ENCODE measurements at places on chromosomes 5 and 9.

DNA sequence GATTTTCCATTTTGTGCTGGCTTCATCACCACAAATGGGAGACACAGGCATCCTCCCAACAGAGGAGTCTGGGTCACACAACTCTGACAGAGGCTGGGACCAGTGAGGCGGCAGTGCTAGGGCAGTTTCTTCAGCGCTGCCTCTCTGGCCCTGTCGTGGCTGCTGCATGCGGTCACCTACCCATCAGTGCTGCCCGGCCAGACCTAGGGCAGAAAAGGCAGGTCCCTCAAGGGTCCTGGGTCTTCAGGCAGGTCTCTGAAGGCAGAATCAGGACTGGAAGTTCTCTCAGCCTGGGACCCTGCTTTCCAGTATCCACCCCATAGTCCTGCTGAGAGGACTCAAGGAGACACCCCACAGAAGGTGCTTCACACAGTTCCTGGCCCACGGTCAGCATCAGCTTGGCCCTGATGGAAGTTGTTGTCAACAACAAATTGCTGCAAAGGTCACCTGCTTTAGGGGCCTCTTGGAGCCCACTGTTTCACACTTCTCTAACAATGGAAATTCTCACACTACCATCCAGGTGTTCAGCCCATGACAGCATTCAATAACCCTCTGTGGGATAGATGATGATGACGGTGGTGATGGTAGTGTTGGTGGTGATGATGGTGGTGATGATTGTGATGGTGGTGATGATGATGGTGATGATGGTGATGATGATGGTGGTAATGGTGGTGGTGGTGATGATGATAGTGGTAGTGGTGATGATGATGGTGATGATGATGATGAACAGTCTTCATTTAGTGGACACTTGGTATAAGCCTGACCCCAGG lies 146.4 kb upstream of the PPP1R26 start:
- H3K36me3 ChIP-seq: no peaks in the 10 kb centered on the region
- no peak overlapping the region for H3K4me3 ChIP-seq
- H3K27ac ChIP-seq: no peak overlapping the region

DNA sequence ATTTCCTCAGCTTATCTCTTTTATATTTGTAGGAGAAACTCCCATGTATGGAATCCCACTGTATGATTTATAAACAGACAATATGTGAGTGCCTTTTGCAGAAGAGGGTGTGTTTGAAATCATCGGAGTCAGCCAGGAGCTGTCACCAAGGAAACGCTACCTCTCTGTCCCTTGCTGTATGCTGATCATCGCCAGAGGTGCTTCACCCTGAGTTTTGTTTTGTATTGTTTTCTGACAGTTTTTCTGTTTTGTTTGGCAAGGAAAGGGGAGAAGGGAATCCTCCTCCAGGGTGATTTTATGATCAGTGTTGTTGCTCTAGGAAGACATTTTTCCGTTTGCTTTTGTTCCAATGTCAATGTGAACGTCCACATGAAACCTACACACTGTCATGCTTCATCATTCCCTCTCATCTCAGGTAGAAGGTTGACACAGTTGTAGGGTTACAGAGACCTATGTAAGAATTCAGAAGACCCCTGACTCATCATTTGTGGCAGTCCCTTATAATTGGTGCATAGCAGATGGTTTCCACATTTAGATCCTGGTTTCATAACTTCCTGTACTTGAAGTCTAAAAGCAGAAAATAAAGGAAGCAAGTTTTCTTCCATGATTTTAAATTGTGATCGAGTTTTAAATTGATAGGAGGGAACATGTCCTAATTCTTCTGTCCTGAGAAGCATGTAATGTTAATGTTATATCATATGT lies 18.0 kb upstream of the CTSL start:
- DNase-seq: no peak
- no peak overlapping the region for H3K27ac ChIP-seq
- H3K36me3 ChIP-seq: no peaks in the 10 kb centered on the region
- H3K4me1 ChIP-seq: no peaks in the 10 kb centered on the region
- H3K4me3 ChIP-seq: no peak overlapping the region
- H3K27me3 ChIP-seq: no peaks in the 10 kb centered on the region

GRCh38 chr5:152116934-152117333 lies 192.3 kb upstream of the GLRA1 start:
- H3K4me1 ChIP-seq: no peaks in the 10 kb centered on the region
- DNase-seq: no peak
- no peaks in the 10 kb centered on the region for H3K36me3 ChIP-seq
- H3K27me3 ChIP-seq: peaks cover 2% of the 10 kb centered on the region
- H3K27ac ChIP-seq: no peak overlapping the region
- H3K4me3 ChIP-seq: no peak overlapping the region

DNA sequence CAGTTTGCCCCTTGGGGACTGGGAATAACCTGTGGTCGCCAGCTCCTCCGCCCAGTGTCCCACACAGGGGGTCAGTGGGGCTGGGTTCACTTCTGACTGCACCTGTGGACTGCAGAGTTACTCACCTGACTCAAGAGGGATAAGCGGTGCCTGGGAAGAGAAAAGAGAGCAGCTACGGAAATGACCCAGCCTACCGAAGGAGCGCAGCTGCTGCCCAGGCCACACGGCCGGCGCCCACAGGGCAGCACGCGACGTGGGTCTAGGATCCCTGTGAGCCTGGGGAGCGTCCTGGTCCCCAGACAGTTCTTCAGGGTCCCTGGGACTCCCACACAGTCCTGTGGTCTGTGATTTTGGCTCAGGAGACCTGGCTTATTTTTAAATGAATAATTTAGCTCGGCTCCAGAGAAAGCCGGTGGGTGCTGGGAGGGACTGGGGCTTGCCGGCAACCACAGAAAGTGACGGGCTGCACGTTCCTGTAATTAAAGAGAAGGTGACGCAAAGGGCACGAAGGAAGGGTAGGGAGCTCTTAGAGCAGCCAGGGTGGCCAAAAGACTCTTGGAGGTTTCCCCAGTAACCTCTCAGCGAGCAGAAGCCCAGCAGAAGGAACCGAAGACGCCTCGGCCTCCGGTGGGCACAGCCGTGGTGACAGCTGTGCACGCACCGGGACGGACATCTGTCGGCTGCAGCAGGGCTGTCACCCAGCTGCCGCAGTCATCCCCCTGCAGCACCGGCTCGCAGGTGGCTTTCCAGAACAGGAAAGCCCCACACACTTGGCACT lies 97.5 kb upstream of the FCN2 start:
- H3K27ac ChIP-seq: peak overlapping the region; percentile 26
- no peak overlapping the region for H3K4me3 ChIP-seq
- peaks cover 54% of the 10 kb centered on the region for H3K4me1 ChIP-seq
- DNase-seq: no peak

GRCh38 chr9:89613912-89614892 lies 9.4 kb downstream of the GADD45G start:
- H3K4me1 ChIP-seq: peaks cover 9% of the 10 kb centered on the region
- H3K27ac ChIP-seq: no peak overlapping the region
- H3K27me3 ChIP-seq: no peaks in the 10 kb centered on the region
- H3K36me3 ChIP-seq: no peaks in the 10 kb centered on the region

GRCh38 chr9:114094971-114095370 lies 4.1 kb downstream of the KIF12 start:
- H3K27me3 ChIP-seq: peaks cover 72% of the 10 kb centered on the region
- peaks cover 15% of the 10 kb centered on the region for H3K4me1 ChIP-seq
- no peak for DNase-seq
- no peaks in the 10 kb centered on the region for H3K36me3 ChIP-seq
- H3K4me3 ChIP-seq: no peak overlapping the region

- no peak overlapping the region for H3K4me3 ChIP-seq
- H3K36me3 ChIP-seq: no peaks in the 10 kb centered on the region
- no peak overlapping the region for H3K27ac ChIP-seq
- DNase-seq: no peak
- H3K27me3 ChIP-seq: no peaks in the 10 kb centered on the region
These were observed 378.3 kb upstream of the WWC1 start for GRCh38 chr5:167912941-167913665.

- DNase-seq: peak; percentile 11
- no peak overlapping the region for H3K4me3 ChIP-seq
- H3K27me3 ChIP-seq: no peaks in the 10 kb centered on the region
- H3K27ac ChIP-seq: no peak overlapping the region
- peaks cover 46% of the 10 kb centered on the region for H3K4me1 ChIP-seq
These were observed 34.3 kb downstream of the NACC2 start for GRCh38 chr9:136060671-136061371.

DNA sequence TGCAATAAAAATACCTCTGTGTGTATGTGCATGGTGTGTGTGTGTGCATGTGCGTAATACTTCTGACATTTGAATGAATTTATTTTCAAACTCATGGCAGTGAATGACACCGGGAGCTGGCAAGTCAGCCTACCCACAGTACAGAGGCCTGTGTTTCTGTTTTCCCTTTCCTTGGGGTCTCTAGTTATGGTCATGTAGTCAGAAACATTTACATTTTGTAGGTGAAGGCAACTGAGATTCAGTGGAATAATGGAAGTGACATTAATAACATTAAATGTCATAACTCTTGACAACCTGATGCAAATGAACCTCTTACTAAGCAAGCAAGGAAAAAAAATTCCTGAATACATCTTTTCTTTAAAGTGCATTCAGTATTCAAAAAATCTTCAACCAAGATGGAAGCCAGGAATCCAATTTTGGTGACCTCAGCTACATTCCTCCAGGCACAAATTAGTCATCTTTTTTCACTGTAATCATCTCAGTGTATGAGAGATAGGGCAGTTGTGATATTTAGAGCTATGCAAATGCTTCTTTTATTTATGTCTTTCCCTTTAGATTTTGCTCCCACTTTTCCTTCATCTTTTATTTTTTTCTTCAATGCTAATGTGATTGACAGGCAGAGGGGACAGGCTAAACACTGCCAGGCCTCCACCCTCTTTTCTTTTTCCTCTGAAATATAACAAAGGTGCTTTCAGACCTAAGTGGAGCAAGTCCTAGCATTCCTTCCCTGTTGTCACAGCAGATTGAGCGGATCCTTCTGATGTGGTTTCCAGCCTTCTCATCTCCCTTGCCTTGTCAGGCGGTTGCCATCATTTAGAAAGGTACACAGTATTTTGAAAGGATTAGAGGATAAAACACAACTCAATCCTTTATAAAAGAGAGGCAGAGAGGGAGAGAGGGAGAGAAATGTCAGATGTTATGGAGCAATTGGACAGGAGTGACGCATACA lies 569.8 kb upstream of the ADAMTS16 start:
- no peak overlapping the region for H3K27ac ChIP-seq
- no peaks in the 10 kb centered on the region for H3K4me1 ChIP-seq
- no peaks in the 10 kb centered on the region for H3K36me3 ChIP-seq

DNA sequence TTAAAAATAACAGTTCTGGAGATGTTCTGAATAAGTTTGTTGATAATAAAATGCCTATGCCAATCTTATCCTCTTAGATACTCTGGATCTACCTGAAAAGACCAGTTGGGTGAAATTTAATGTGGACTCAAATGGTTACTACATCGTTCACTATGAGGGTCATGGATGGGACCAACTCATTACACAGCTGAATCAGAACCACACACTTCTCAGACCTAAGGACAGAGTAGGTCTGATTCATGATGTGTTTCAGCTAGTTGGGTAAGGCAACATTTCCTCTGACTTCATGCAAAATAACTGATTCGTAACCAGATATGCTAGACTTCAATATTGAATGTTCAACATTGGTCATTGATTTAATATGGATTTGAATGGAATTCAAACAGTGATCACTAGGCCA lies 27.0 kb downstream of the ERAP2 start:
- DNase-seq: no peak
- H3K4me3 ChIP-seq: no peak overlapping the region
- H3K4me1 ChIP-seq: no peaks in the 10 kb centered on the region
- H3K27ac ChIP-seq: no peak overlapping the region
- H3K36me3 ChIP-seq: peaks cover 51% of the 10 kb centered on the region

DNA sequence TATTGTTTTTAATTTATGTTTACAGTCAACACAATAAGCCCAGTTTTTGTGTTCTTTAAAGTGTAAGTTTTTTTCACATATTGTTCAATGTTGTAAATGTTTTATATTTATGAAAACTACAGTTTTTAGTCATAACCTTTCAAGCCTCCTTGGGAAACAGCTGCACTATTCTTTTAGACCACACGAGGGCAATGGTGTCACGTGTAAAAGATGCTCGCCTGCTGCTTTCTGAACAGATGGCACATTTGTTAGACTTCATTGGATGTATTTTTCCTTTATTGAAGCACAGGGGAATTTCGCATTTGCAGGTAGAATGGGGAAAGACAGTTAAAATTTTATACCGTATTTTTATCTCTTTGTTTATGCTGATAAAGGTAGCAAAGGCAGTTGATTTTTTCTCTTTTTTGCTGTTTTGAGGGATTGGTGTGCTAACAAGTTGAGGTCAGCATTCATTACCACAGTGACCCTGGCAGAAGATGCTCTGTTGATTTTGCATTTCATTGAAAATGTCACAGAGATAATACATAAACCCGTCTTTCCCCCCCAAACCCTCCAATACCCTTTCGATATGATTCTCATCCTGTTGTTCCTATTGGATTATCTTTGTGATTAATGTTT lies 59.0 kb downstream of the MAT2B start:
- H3K27ac ChIP-seq: no peak overlapping the region
- no peak overlapping the region for H3K4me3 ChIP-seq
- no peak for DNase-seq
- peaks cover 23% of the 10 kb centered on the region for H3K4me1 ChIP-seq
- peaks cover 58% of the 10 kb centered on the region for H3K27me3 ChIP-seq

- no peaks in the 10 kb centered on the region for H3K4me1 ChIP-seq
- DNase-seq: no peak
- H3K27me3 ChIP-seq: no peaks in the 10 kb centered on the region
- no peak overlapping the region for H3K4me3 ChIP-seq
- H3K27ac ChIP-seq: no peak overlapping the region
These were observed 94.7 kb downstream of the NLN start for GRCh38 chr5:65816729-65817128.

GRCh38 chr9:5817862-5818261 lies 15.1 kb downstream of the ERMP1 start:
- H3K27ac ChIP-seq: no peak overlapping the region
- no peak overlapping the region for H3K4me3 ChIP-seq
- H3K4me1 ChIP-seq: no peaks in the 10 kb centered on the region
- H3K36me3 ChIP-seq: peaks cover 29% of the 10 kb centered on the region

- peaks cover 41% of the 10 kb centered on the region for H3K4me1 ChIP-seq
- no peak overlapping the region for H3K4me3 ChIP-seq
- no peaks in the 10 kb centered on the region for H3K27me3 ChIP-seq
- no peak for DNase-seq
- H3K27ac ChIP-seq: peak overlapping the region; percentile 91
These were observed 48.9 kb upstream of the DENND4C start for GRCh38 chr9:19181561-19181960.

DNA sequence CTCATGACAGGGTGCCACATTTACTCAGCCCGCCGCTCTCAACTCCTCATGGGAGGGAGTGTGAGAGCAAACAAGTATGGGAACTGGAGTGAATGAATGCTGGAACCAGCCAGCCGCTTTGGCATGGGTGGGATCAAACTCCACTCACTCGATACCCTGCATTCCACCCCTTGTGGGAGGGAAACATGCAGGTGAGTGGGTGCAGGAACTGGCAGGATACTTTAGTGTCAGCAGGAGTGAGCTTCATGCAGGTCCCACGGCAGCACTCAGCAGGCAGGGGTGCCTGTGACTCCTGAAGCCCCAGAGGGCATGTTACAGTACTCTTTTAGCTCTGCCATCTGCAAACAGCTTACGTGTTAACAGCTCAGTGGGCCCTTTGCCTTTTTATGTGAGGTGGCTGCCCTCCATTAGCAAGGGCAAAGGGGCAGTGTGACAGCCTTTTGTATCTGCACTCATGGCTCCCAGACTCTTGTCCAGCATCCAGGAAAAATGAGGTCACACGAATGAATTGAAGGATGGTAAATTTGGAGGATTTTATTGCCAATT lies 433.2 kb upstream of the NMUR2 start:
- no peak for DNase-seq
- no peaks in the 10 kb centered on the region for H3K36me3 ChIP-seq

All from left ventricle myocardium inferior (tissue), 1 donor.